Stimulated activated CD4-positive, alpha-beta T cell treated with anti-CD3 and anti-CD28 coated beads, Interleukin-1b, Interleukin-23, amount 100 ng/mL, for 1 hour (primary cell): ENCODE measurements at places on chromosomes 7 and 10.

DNA sequence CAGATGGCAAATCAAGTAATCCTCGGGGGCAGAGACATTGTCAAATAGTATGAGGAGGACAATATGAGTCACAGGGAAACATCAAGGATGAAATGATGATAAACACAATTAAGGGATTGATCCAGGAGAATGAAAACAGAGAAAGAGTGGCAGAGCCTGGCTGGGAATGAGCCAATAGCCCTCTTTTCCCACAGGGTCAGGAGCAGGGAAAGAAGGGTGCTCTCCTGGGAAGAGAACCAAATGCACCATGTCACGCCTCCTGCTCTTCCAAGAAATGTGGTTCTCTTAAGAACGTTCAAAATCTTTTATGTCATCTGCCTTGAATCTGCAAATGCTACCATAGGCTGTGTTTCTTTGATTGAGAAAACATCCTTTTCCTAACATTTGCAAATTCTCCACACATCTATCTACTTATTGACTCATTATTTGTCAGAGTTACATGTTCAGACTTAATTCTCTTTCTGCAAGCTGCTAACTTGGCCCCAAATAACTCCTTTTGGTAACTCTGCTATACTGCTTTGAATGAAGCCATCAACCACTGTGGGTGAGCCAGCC, 50.6 kb downstream of the HIPK2 start:
- no peak for DNase-seq

GRCh38 chr10:33376976-33377657, 42.6 kb upstream of the NRP1 start:
- no peak for DNase-seq

GRCh38 chr7:37354656-37355131, 94.0 kb downstream of the ELMO1 start:
- no peak for DNase-seq

DNA sequence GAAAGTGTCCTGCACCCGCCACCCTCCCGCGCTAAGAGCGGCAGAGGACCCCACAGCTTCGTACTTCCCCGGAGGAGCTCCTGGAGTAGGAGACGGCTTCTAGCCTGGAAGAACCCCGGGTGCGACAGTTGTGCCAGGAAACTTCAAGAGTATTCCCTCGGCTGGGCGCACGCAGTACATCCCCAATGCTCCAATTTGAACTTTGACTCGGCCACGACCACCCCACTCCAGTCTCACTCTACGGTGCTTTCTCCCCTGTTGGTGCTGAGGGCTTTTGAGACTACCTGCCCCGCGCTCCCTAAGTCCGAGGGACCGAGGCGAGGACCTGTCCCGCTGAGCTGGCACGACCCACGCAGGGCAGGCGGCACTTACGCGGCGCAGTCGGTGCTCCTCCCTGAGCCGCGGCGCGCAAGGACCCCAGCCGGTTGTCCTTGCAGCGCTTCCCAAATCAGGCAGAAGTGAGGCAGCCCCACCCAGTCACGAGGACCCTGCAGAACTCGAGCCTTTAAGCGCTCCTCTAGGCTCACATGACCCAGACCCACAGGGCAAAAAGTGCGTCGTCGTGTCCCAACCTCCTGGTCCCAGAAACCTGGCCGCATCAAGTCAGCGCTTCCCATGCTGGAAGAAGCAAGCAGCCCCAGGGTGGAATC, at the start of gene CPVL:
Gene CPVL, minus strand, starts transcription at position 481 of the 650 bp plus-strand sequence. CDS start 25,476 bp downstream, outside the sequence.
- DNase-seq, result no peak

DNA sequence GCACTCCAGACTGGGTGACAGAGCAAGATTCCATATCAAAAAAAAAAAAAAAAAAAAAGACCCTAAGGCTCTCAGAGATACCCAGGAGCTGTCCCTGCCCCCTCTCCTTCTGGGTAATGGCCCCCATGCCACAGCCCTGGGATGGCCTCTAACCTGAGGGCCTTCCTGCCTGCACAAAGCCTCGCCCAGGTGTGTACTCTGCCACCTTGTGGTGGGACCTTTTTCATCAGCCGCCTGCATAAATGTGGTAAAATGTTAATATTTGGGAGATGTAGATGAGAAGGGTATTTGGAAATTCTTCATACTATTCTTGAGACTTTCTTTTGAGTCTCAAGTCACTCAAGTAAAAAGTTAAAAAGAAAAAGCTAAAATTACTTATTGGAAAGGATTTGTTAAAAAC, 46.3 kb upstream of the RNF216 start:
- no peak for DNase-seq

DNA sequence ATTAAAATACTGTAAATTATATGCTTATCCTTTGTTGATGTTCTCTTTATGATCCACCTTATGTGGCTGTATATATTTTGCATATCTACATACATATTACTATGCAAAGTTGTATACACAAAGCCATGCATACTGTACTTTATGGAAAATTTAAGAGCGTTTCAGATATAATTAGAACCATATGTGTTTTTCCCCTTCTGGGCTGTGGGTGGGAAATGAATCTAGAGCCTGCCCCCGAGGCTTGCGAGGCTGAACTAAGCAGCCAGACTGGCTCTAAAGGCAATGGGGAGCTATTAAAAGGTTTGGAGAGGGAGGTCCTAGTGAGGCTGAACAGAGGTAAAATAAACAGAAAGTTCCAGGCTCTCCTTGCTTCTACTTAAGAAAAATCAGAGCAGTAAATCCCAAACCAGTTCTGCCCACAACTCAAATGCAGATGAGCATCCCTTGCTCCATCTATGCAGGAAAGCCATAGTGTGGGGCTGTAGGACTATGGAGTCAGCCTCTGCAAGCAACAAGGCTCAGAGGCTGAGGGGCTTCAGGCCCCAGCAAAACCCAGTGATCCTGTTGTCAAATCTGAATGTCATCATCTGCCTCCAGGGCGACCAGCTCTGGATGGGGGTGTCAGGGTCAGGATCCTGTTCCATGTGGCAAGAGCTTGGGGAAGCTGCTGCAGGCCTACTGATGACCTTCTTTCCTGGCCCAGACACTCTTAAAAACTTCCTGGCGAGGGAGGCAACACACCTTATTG, 14.1 kb upstream of the DDIT4 start:
- DNase-seq, result no peak

- no peak for DNase-seq
These were observed 93.4 kb downstream of the AVL9 start for GRCh38 chr7:32588657-32589056.

DNA sequence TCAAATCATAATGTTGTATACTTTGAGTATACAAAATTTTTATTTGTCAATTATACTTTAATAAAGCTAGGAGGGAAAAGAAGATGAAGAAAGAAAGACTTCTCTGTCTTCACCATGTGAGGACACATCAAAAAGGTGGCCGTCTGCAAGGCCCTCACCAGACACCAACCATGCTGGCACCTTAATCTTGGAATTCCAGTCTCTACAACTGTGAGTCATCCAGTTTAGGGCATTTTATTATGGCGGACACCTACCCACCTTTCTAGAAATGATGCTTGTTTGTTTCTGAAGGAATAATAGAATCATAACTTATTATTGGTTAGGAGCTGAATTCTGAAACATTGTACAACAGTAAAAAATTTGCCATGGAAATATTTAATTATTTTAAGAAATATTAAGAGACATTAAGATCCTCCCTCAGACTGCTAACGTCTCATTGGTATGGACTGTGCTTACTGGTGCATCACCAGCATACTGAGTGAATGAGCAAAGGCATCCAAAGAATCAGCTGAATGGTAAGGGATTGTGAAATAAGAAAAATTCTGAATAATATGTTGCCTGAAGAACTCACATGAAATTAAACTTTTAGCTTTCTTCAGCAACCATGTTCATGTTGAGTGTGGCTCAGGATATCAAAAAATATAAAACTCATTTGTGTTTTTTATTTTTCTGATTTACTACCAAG, 536.6 kb downstream of the HTR7 start:
- DNase-seq, result no peak

DNA sequence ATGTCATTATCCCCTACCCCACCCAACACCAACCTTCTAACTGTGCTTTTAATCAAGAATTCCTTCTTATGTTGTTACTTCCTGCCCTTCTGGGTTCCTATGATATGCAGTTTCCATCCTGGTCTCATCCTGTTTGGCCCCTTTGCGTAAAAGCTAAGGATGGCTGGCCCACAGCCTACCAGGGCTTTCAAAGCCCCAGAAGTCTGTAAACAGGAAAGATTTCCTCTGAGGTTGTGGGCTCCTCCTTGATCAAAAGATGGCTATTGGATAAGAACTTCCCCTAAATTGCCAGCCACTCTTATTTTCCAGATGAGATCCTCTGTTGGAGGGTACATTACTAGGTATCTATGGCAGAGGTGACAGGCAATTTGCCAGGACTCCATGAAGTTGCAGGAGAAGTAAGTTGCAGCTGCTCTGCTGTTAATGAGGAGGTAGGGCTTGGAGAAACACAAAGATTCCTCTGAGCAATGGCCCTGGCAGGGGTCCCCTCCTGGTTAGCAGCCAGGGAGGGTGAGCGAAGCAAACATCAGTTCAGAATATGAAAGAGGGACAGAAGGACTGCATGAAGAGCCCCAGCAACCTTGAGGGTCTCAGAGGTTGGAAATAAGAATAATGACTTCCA, 32.1 kb downstream of the NRP1 start:
- no peak for DNase-seq

DNA sequence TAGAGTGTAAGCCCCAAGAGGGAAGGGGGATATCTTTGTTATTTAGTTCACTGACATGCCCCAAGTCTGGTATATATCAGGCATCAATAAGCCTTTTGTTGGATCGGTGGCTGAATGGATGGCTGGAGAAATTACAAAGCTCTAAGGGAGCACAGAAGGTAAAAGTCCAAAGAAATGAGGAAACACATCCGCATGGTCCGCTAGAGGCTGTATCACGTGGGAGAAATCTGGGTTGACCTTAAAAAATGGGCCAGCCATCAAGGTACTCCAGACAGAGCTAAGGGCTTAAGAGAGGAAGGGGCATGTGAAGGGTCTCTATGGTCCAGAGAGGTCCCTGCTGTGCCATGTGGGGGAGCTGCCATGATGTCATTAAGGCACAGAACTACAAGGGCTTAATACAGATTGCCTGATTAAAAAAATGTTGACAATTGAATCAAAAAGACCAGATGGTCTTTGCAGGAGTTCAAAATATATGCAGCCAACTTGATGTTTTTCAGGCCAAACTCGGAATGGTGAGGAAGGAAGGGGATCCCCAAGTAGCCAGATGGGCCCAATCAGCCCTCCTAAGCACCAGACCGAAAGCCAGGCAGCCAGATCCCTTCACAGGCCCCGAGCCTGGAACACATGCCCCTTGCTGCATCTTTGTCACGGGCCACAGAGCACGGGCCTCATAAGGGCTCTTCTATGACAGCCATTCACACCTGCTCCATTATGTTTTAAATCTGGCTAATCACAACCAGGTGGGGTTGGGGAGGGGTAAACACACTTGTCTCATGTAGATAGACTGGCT, 31.9 kb downstream of the SCRN1 start:
- no peak for DNase-seq

- no peak for DNase-seq
These were observed 863 bp downstream of the ST8SIA6 start for GRCh38 chr10:17453373-17454091.

- no peak for DNase-seq
These were observed 4.2 kb downstream of the MNX1 start for GRCh38 chr7:157006205-157006747.

DNA sequence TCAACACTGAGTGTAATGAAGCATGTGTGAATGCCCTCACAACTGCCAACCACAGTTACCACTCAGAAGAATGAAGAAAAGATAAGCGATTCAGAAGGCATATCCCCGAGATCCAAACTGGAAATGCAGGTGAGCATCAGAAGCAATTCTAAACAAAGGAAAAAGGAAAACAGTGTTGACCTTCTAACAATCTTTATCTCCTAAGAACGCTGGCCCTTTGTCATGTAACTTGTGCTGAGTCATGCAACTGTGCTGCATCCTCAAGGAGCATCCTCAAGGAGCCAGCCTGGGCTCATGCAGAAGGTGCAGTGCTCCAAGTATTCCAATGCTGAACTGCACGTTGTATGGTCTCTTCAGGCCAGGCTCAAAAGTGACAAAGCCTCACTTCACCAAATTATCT, 30.6 kb downstream of the SEC61G start:
- no peak for DNase-seq

GRCh38 chr7:70387217-70387616, 744.7 kb upstream of the GALNT17 start:
- DNase-seq, result no peak

DNA sequence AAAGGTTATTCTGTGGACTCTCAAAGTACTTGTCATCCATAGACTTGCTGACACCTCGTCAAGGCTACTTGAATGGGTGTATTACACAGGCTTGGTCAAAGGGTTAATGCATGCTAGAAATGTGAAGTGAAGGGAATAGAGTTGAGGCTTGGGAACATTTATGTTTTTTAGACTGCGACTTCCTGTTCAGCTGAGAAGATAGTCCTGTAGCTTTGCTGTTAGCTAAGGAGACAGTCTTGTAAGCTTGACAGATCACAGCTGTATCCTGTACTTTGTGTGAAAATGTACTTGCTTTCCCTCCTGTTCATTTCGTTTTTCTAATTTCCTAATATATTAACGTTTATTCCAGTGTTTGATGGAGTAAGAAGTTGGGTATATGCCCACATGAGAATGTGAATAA, 52.1 kb downstream of the ADD3 start:
- no peak for DNase-seq

- no peak for DNase-seq
These were observed 409.2 kb upstream of the KLF6 start for GRCh38 chr10:4194231-4194630.

GRCh38 chr7:128209229-128210035, 31.6 kb upstream of the LEP start:
- peak; percentile 21 for DNase-seq

DNA sequence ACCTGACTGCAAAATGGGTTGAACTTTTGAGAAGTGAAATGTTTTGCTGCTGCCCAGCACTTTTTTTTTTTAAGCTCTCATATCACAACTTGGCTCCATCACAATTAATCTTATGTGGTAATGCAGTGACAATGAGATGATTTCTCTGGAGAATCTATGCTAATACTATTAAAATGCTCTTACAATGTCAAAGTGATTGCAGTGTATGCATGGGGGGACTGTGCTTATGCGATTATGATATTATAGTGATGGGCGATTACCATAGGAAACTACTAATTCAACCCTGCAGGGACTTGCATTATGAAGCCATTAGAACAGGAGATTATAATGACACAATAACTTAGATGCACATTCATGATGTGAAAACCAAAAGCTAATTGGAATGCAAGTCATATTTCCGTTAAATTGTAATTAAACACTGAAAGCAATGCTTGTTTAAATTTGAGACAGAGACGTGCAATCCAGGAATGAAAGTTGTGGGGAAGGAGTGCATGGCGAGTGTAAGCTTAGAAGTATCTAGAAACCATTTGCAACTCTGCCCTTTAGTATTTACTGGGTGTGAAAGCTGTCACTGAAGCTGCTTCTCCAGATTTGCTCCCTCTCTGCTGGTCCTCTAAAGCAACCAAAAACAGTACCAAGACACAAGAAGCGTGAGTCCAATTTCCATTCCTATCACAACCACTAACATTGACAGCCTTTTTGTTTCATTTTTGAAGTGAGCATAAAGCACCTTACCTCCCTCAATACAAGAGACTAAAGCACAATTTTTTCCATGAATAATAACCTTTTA, 21.6 kb downstream of the PTER start:
- no peak for DNase-seq

GRCh38 chr7:127831318-127832219, 179.6 kb downstream of the SND1 start:
- DNase-seq, result no peak

GRCh38 chr7:127844707-127845331, 186.4 kb downstream of the LRRC4 start:
- DNase-seq, result no peak

- DNase-seq, result no peak
These were observed 276.2 kb downstream of the USP6NL start for GRCh38 chr10:11335167-11335652.

GRCh38 chr10:113945687-113946085, 91.2 kb downstream of the NHLRC2 start:
- DNase-seq, result no peak

GRCh38 chr7:107687656-107688055, 27.0 kb downstream of the SLC26A4 start:
- no peak for DNase-seq
